ENCODE measurements at places on chromosomes 3 and 15.

DNA sequence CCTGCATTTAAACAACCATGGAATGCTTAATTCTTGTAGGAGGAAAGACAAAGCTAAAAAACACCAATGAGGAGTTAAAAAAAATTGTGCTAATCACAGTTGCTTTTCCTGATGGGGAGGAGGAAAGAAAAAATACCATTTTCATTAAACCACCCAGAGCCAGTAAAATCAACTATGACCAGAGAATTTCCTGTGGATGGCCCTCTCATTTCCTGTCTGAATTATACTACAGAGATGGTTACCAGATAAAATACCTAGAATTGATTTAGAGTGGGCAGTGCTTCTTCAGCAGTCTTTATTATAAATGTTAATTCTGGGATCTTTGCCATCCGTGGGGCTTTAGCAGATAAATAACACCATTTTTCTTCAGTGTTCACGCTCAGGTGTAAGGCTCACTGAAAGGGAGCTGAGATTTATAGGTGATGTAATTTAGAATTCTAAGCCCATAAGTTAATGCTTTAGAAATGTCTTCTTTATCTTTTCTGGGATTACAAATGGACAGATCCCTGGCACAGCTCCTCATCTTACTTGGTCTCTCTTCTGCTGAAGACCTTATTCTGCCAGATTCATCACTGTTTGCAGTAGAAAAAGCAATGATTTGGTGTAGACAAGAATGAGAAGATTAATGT, 37.9 kb downstream of the RETNLB start:
- no peak for DNase-seq

DNA sequence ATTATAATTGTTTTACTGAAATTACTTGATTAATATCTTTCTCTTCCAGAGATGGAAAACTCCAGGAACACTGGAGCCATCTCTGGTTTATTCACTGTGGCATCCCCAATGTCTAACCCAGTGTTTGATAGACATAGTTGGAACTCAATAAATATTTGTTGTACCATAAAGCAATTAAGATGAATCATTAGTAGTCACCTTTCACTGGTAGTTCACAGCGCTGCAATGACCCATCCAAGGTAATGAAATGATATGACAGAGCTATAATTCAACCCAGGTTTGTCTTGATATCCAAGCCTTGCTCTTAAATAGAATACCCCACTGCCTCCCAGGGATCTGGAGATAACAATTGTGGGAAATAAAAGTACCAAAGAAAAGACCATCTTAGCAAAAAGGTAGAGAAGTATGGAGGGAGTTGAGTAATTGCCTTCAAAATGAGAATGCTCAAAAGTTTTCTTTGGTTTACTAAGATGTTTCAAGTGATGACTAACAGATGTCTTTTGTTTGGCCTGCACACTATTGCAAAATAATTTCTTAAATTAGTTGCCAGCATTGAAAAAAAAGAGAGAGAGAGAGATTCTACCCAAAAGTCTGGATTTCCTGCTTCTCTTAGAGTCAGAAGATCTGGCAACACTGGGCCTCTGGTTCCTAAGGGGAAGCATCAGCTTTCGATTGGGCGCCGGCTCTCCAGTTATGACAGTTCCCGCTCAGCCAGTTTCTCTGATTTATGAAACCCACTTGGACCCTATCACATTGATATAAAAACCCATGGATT, 348.5 kb downstream of the ERC2 start:
- no peak for DNase-seq

DNA sequence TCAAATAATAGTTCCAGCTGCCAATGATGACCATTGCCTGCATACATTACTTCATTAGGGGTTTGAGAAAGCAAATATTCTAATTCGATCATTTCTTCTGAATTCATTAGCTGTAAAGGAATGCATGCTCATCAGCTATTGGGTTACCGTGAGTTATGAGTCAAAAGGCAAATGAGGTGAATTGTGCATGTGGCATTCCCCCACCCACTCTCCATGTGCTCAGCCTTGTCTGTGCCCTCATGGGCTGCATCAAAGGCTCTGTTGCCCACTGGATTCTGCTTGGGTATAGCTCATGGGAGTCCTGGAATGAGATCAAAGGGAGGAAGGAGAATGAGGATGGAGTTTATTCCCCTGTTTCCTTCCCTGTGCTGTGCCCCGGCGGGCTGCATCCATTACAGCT, 99.3 kb upstream of the CHRNA7 start:
- DNase-seq: no peak

- no peak for DNase-seq
Measured at GRCh38 chr15:89139613-89140499, 51.6 kb downstream of the ABHD2 start.

DNA sequence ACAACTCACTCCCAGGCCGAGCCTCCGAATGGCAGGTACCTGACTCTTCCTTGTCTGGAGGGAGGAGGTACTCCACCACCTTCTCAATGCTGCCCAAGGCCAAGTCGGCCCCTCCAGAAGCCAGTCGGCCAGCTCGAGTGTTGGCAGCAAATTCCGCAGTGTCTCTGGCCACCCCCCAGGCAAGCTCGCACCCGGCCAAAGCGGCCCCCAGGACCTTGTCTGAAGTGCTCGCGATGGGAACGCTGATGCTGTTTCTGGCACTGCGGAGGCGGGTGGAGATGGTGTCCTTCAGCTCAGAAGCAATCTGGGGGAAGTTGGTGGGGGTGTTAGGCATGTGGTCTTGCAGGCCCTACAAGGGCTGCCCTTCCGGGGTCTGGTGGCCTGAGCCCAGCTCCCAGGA, 9.2 kb downstream of the PLIN1 start:
- DNase-seq: no peak

GRCh38 chr15:78037328-78037727, 40.2 kb downstream of the TBC1D2B start:
- DNase-seq: no peak

DNA sequence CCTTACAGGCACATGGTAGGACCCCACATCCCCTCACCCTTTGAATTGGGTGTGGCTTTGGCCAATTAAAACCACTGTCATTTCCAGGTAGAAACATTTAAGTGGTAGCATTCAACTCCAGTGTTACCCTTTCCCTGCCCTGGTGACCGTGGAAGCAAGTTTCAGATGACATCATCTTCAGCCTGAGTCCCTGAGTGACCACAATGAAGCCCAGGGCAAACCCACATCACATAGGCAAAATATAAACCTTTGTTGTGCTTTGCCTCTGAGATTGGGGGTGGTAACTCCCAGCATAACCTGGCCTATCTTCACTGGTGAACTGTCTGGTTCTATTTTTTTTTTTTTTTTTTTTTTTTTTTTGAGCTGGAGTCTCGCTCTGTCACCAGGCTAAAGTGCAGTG, 404.0 kb upstream of the WNT5A start:
- no peak for DNase-seq

- DNase-seq: no peak
Measured at GRCh38 chr3:138317687-138318086, 12.0 kb downstream of the NME9 start.

DNA sequence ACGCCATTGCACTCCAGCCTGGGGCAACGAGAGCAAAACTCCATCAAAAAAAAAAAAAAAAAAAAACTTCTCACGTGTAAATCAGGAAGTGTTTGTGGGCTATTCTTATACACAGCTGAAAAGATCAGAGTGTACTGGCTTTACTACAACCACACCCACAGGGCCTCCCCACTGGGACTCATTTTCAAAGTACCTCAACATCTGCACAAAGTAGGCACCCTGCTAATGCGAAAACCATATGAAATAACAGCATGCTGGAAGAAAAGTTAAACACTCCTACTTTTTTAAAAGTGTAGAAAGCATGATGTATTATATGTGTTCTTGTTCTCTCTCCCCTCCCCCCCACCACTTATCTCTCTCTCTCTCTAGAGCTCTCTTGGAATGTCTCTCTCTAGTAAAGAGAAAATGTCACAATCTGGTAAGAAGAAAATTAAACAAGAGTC, 11.1 kb downstream of the UACA start:
- DNase-seq: no peak

- DNase-seq: no peak
Measured at GRCh38 chr3:126264952-126265351, 84.6 kb upstream of the ALDH1L1 start.

GRCh38 chr3:35042210-35042991, 596.9 kb upstream of the ARPP21 start:
- DNase-seq: no peak

DNA sequence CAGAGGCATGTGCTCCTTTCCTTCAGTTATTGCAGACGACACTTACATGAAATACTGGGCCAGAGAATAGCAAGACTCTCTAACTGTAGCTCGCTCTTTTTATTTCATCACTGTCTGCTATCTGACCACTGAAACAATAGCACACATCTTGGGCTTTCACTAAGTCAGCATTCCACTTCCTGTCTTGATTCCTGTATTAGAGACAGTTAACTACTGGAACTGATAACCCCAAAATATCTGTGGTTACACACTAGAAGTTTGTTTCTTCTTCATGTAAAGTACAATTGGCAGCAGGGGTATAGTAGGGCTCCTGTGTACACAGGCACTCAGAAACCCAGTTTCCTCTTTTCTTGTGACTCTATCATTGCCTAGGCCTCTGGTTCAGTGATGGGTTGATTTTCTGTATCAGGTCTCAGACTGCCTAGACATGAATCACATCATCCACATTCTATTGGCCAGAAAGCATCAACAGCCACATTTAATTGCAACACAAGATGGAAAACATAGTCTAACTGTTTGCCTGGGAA, 230.2 kb upstream of the CD96 start:
- DNase-seq: no peak

DNA sequence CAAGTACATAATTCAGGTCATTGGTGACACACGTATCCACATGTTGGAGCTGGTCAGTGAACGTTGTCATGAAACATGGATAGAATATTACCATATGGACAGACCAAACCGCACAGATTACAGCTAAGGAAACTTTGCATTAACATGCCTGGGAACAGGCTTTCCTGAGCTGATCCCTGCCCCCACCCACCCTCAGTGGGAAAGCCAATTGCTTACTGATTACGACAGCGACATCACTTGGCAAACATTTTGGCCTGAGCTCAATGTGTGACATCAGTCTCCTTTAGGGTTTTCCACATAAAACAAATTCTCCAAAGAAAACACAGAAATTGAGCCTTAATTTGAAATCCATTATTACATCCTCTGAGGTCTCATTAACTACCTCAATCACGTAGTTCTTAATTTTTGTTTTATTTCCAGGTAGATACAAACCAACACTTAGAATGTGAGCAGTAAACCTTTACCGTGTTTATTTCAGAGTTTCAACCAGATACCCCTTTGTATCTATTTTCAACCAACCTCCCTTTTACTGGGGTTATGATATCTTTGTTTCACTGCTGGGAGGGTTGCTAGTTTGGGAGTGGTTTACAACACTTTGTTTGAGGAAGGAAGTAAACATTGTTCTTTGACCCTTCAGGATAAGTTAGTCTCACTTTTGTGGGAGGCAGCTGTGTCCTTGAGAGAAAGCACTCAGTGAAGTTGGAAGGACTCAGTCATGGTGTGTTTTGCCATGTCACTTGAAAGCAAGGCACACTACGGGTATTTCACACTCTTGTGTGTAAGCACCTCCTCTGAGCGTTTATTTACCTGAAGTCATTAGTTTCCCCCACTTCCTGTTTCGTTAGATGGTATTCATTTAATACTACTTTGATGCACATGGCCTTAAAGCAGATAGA, 103.1 kb downstream of the CMSS1 start:
- no peak for DNase-seq

DNA sequence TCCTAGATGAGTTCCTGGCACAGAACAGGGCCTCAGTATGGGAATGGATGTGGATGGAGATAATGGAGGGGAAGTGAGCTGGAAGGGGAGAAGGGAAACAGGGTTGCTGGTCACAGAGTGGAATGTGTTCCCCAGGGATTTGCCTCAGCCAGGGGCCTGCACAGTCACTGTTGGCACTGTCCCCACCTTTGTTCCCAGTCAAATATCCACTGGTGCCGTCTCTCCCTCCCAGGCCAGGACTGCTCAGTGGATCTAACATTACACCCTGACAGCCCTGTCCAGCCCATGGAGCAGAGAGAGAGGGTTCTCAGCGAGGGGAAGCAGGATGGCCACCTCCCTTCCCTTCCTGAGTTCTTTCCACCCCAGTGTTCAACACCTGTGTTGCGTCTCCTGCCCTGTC, 1.5 kb upstream of the PPP1R2 start:
- no peak for DNase-seq

Measured in CD4-positive, alpha-beta T cell treated with Interferon gamma for 1 hour (primary cell).